ENCODE measurements at places on chromosomes 16 and 17.

- DNase-seq: no peak
Observed at GRCh38 chr16:19808061-19808641, 76.5 kb downstream of the GPRC5B start.

DNA sequence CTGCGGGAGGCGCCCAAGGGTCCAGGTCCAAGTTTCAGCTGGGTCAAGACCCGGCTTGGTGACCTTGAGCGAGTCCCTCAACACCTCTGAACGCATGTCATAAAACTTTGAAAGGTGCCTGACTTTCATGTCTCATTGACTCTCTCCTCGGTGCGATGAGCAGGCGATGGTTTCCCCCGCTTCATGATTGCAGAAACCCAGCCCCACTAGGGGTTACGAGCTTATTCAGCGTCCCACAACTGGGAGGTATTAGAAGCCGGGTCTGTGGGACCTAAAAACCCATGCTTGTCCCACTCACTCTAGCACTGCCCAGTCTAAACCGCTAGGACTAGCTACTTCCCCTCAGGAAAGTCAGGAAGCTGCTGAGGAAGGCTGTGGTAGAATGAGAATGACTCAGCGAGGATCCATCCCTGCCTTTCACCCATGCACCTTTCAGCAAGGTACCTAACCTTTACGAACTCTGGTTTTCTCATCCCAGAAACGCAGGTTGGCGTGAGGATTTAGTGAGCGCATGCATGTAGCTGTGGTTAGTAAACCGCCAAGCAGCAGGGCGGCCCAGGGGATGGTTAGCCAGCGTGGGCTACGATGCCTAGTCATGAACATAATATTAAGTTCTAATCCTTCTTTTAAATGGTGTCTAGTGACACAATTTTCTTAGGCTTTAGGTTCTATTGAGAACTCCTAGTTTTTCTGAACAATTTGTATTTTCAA is 26.2 kb upstream of the RFFL start:
- DNase-seq: no peak

- no peak for DNase-seq
Observed at GRCh38 chr17:39484178-39484577, 22.9 kb downstream of the CDK12 start.

GRCh38 chr17:36943250-36944191 is 5.2 kb upstream of the AATF start:
- no peak for DNase-seq

GRCh38 chr17:81179861-81180260 is 13.8 kb upstream of the AATK start:
- no peak for DNase-seq

DNA sequence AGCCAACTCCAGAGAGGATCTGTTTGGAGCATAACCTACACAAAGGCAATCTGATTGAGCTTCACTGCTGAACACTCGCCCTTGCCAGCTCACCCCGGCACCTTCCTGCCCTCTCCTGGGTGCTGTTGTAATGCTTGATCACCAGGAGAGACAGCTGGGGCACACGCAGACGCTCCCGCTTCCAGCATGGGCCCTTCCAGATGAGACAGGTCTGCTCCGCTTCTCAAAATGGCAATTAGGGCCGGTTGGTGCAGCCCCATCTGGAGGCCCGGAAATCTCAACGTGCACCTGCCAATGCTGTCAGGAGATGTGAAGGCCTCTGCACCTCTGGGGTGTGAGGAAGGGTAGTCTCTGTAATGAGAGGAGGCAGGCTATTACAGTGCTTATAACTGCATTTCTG is 206.1 kb downstream of the ABCC12 start:
- DNase-seq: no peak

GRCh38 chr17:39224778-39225307 is 902 bp downstream of the STAC2 start:
- DNase-seq: no peak

DNA sequence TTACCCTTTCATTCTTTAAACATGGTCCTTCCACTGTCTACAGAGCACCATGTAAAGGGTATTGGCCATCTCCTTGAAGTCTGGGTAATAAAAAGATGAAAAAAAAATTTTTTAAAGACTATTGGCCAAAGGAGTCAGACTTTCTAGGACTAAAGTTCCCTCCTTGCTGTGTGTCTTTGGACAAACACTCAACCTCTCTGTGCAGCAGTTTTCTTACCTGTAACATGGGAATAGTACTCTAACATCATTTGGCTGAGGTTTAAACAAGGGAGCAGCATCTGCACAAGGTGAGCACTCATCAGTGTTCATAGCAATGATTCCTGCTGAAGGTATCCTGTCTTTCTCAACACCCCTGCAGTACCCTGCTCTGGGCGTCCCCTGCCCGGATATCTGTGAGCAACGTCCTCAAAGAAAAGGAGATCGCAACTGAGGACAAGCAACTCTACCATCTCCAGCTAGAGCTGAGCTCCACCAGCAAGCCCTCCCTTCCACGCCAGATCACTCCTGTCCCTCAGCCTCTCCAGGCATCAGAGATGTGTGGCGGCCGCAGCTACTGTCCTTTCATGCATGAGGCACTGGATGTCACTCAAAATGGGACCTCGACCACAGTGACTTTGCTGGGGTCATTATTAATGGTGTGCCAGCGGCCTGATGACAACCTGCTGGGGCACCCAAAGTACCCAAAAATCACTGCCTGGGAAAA is 29.5 kb upstream of the RPH3AL start:
- DNase-seq: peak; percentile 66

- no peak for DNase-seq
Observed at GRCh38 chr17:73939806-73940205, 263.7 kb upstream of the RPL38 start.

DNA sequence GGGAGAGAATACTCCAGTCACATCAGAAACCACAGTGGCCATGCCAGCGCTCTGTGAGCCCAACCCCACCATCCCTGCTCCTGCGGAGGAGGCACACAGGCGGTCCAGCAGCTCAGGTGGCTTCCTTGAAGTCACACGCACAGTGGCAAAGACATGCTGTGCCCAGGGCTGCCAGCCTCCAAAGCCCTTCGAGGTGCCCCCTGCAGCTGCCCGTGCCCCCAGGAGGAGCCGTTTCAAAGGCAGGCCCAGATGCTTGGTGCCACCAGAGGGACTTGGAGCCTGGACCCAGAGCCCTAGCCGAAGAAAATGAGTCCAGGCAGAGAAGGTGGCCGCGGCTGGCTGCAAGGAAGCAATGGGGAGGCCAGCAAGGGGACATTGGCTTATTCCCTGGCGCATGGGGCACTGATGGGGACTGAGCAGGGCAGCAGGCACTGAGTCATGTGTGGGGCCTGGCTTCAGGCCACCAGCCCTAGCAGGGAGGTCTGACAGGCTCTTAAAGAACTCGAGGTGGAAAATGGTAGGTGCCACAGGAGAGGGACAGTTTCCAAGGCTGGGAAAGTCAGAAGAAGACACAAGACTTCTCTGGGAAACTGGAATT is 17.2 kb upstream of the CACNG1 start:
- no peak for DNase-seq

DNA sequence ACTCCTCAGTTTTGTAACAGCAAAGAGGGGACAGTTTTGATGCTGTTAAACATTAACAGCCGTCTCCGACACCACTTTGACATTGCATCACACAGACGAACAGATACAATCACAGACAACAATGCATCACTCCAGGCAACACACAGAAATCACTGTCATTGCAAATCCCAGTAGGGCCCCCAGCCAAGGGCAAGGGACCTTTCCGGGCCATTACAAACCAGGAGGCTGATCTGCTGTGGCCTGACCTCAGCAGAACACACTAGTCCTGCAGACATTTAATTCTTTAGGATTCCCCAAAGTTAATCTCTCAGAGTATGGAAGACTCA is 136.2 kb upstream of the RCVRN start:
- DNase-seq: no peak

DNA sequence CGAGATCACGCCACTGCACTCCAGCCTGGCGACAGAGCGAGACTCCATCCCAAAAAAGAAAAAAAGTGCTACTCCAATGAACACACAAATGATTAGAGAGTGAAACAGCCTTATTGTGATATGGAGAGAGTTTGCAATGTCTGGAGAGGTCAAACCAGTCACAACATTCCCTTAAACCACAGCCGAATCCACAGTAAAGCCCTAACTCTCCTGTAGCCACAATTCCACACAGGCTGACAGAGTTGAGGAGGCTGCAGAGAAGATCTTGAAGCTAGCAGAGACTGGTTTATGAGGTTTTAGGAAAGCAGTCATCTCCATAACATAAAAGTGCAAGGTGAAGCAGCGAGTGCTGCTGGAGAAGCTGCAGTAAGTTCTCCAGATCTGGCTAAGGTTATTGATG is 6.7 kb downstream of the RNF213 start:
- DNase-seq: no peak

DNA sequence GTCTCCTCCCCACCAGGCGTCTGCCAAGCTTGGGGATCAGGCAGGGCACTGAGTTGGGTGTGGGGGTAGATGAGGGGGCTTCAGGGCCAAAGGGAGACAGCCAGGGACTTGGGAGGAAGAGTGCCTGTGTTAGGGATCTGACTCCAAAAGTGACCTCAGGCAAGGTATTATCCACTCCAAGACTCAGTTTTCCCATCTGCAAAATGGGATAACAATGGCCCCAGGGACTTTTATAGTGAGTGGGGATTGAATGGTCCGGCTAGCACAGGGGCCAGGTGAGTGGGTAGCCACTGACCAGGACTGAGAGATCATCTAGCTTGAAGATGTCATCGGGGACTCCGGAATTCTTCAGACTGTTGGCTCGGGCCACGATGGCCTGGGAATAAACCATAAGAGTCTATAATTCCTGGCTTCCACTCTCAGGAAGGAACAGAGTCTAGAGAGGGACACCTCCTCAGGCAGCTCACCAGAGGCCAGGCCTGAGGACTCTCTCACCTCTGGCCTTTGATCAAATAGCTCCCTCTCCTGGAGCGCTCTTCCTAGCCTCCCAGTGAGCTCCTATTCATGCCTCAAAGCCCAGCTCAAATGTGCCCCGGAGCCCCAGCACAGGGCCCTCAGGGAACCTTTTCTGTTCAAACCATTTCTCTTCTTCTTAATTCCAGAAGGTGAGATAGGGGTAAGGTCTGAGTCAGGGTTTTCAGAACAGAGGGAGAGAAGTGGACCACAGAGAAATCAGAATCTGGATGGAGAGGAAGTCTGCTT is 3.5 kb downstream of the FLII start:
- no peak for DNase-seq

DNA sequence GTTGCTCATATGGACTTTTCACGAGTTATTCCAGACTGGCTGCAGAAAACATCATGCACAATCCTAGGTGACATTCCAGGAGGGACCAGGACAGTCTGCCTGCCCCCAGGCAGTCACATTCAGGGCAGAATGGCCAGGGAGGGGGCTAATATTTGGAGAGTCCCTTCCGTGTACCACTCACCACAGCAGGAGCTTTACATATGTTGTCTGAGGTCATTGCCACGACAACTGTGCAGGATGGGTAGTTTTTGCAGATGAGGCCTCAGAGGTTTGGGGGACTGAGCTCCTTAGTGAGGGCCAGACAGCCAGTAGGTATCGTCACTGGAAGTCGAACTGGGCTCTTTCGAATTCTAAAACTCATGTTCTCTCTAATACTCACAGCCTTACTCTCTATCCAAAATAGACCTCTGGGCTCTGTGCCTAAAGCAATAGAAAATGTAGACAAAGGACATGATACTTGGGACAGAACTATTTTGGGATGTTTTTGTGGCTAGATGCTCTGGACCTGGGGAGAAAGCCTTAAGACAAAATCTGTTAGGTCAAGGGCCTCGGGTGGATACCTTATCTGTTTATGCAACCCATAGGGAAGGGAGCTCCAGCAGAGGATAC is 338.5 kb downstream of the MAF start:
- no peak for DNase-seq

GRCh38 chr17:51372345-51373004 is 112.1 kb downstream of the UTP18 start:
- DNase-seq: peak; percentile 85

GRCh38 chr16:57549730-57550129 is 7.3 kb downstream of the ADGRG5 start:
- no peak for DNase-seq

- no peak for DNase-seq
Observed at GRCh38 chr16:82999711-83000110, 372.9 kb downstream of the CDH13 start.

- DNase-seq: peak; percentile 62
Observed at GRCh38 chr17:75011401-75012095, 922 bp upstream of the MRPL58 start.

- DNase-seq: no peak
Observed at GRCh38 chr16:56493126-56493525, 26.7 kb downstream of the BBS2 start.

GRCh38 chr17:37547986-37548385 is 58.3 kb downstream of the DUSP14 start:
- no peak for DNase-seq

GRCh38 chr16:87780385-87780989 is 14.7 kb upstream of the KLHDC4 start:
- DNase-seq: no peak

GRCh38 chr16:69225121-69225520 is 38.2 kb downstream of the SNTB2 start:
- no peak for DNase-seq

DNA sequence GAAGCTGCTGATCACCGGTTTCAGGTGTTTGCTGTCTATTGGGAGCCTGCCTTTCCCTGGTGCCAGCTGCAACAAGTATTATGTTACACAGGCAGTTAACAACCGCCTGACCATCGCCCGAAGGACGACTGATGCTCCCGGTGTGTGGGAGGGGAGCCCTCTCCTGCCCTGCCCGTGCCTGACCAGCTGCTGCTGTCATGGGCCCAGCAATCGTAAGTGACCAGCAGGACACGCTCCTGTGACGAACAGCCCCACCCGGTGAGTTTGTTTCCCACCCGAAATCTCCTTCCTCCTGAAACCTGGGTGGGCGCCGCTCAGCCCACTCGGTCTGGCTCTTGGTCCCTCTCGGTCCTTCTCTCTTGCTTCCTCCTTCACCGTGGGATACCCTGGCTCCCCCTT is 17.9 kb upstream of the UBE2I start:
- no peak for DNase-seq

- DNase-seq: no peak
Observed at GRCh38 chr16:15533386-15533785, 99.0 kb downstream of the BMERB1 start.

DNA sequence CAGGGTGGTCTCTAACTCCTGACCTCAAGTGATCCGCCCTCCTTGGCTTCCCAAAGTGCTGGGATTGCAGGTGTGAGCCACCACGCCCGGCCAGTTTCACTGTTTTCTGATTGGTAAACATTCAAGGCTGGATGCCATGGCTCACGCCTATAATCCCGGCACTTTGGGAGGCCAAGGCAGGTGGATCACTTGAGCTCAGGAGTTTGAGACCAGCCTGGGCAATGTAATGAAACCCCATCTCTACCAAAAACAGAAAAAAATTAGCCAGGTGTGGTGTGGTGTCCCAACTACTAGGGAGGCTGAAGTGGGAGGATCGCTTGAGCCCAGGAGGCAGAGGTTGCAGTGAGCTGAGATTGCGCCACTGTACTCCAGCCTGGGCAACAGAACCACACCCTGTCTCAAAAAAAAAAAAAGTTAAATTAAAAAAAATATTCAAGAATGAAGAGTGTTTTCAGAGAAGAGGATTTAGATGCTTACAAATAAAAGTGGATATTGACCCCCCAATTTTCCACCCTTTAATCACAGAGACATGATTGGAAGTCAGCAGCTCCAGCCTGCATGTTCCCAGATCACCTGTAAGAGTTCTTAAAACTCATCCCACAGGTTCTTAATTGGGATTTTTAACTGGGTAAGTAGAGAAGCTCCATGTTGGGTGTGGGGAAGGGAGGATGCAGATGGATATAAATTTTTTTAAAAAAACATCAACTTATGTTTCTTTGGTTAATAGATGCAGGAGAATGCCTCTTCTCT is 23.8 kb downstream of the HLF start:
- no peak for DNase-seq

- DNase-seq: peak; percentile 74
Observed at GRCh38 chr16:65745-66144, 6.7 kb downstream of the RHBDF1 start.

GRCh38 chr17:63442549-63443035 is 3.5 kb downstream of the CYB561 start:
- DNase-seq: peak; percentile 95

Measured in SK-N-DZ (cell line).